ENCODE measurements at places on chromosomes 7 and 10. TPM values are rescaled to one million over a fixed set of nuclear protein-coding genes. Genes with fewer than 3 reads are reported as not detected.

SPDYE2 gene
- total RNA-seq, result not detected

EPHB6 gene
- total RNA-seq, result 5.1 TPM

HTR5A gene
- total RNA-seq, result not detected

PTF1A gene
- not detected for total RNA-seq

TMEM270 gene
- not detected for total RNA-seq

TRPV5 gene
- not detected for total RNA-seq

PTN gene
- total RNA-seq, result 0.38 TPM

OR2A5 gene
- total RNA-seq, result not detected

CUBN gene
- total RNA-seq, result 0.25 TPM

AMPH gene
- total RNA-seq, result 1.1 TPM

HYAL4 gene
- not detected for total RNA-seq

DNA sequence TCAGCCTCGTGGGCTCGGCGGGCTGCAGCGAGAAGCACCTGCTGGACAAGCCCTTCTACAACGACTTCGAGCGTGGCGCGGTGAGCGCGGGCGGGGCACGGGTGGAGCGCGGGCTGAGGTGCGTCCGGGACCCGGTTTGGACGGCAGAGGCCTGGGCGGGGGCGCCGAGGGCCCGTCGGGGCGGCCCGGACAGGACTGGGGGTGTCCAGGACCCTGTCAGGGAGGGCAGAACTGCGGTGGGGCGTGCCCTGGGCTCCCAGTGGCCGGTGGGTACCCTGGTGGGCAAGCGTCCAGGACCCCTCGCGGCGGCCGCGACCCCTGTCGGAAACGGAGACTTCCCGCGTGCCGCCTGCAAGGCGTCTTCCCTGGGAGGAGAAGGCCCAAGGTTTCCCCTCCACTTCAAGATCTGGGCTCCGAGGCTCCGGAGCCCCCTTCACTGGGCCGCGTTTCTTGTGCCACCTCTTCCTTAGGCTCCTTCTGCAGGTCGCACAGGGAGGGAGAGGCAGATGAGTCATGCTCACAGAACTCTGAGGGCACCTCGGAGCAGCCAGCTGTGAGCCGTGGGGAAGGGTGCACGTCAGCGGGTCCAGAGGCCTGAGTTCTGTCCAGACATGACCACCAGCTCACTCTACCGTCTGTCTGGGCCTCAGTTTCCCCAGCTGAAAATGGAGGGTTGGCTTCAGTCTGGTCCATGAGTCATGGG, 485 bp downstream of the ALOX5 start:
- DNase-seq, result peak; percentile 47

DNA sequence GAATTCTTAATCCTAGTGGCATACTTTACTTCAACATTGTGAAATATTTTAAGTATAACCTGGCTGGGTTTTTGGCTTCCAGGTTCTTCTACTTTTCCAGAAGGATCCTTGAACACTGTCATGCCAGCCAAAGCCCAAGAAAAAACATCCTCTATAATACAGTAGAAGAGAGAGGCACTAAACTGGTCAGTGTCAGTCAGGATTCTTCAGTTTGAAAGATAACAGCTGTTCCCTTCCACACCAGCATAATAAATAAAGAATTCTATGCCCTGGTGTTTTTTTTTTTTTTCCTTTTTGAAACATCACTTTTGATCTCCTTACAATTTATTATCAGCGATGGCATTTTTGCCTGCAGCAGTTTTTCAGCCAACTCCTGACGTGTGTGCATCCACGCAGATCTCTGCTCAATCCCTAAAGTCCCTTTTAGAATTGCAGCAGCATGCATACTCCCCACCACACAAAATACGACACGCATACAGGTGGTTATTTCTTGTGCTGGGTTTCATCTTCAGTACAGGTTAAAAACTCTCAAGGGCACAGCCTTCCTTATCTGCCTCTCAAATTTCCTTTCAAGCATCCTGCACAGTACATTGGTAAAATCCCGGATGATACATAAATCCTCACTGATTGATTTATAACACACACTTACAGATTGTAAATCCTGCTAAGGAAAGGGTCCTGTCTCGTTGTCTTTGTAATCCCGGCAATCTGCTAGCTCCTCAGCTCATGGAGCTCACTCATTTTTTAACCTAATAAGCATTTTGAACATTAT, 100.2 kb downstream of the TPK1 start:
- no peak for DNase-seq

GRCh38 chr10:96257944-96258343, 13.4 kb downstream of the BLNK start:
- no peak for DNase-seq

GRCh38 chr7:3780525-3780924, 479.5 kb downstream of the SDK1 start:
- no peak for DNase-seq

DNA sequence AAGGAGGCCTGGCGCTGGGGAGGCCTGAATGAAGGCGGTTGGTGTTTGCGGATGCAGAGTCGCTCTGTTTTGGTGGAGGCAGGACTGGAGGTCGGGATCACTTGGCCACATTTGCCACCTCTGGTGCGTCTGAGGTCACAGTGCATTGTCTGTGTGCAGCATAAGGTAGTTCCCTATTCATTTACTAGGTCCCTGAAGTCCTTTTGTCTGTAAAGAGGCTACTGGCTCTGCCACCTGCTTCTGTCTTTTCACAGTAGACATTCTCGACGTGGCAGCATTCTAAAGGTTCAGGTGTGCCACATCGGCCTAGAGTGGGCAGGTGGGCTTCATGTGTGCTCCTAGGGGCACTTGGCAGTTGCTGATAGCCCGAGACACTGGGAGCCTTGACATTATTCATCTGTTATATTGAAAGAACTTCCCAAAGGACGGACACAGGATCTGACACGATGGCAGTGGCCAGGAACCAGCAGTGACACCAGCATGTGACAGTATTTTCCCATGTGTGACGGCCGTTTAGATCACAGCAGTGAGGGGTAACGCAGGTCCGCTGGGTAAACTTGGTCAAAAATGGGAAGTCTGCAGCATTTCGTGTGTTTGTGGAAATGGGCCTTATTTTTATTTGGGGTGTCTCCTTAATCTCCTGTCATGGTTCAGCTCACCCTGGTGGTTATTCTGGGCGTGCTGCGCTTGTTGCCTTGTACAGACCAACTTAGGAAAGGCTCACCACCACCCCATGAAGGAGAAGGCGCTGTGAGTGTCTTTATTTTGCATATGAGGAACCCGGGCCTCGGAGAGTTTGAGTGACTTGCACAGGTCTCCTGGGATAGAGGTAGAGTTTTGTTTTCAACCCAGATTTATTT, 5.9 kb downstream of the MGMT start:
- DNase-seq, result no peak

DNA sequence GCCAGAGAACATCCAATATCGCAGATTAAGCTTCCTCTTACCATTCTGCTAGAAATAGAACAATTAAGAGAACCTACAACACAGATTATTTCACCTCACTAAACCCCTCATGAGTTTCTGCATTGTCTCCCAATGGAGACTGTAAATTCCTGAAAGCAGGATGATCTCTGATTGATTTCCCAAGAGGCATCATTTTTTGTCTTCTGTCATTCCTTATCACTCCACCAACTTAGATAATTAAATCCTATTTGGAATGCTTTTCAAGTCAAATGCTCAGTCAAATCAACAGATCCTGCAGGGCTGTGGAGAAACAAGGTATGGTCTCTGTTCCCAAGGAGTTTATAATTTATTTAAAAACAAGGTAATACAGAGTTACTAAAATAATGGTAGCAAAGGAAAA, 161.5 kb downstream of the MTERF1 start:
- no peak for DNase-seq

DNA sequence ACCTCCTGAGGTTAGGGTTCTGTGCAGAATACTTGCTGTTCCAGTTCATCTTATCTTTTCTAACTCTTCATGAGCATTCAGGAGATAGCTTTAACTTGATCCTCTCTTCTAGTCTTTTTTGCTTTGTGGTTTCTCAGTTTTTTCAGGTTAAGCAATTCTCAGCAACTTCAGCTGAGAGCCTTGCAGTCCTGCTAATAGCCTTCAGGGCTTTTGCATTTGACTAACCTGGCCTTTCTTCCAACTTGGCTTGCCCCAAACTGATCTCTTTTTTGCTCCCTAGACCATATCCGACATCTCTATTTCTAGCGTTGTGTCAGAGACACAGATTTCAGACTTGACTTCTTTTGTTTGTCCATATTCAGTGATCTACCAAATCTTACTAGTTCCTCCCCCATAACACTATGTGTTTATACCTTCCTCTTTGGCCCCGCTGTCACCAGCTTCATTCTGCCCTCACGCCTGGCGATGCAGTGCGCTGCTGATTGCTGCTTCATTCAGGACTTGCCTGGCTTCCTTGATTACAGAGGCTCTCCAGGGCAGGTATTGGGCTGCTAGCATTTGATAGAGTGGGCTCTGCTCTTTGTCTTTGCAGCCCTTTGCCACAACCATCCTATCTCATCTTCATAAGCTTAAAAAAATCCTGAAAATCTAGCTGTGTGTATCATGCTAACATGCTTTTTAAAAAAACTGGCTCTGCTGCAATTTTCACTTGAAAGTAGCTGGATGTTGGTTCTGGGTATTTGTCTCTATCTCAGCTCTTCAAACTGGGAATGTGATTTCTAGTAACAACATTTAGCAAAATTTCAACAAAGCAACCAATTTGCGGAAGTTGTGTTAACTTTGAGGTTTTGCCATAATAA, 9.6 kb downstream of the CUL1 start:
- DNase-seq, result no peak

DNA sequence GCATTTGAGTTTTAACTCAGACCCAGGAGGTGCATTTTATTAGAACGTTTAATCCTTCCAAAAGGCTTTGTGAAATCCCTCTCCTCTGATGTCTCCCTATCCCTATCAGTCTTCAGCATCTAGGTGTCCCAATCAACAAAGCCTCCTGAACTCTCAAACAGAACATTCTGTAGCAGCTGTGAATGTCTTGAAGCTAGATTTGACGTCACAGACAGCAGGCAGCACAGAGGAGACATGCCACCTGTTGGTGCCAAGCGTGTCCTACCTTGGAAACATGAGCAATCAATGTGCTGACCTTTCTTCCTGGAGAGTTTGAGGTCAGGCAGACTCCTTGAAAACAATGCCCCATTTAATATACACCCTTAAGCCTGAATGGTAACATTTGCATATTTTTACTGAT, 125.5 kb downstream of the RNLS start:
- no peak for DNase-seq

DNA sequence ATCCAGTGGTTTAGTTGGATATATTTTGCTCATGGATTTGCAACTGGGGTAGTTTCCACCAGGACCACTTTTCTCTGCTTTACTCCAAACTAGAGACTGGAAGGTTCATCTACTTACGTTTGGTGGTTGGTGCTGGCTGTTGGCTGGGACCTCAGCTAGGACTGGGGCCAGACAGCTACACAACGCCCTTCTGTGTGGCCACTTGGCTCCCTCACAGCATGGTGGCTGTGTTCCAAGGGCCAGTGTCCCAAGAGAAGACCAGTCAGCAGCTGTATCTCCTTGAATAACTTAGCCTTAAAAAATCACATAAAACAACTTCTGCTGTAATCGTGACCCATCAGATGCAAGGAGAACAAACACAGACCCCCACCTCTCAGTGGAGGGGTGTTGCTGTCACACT, 4.2 kb upstream of the KCNH2 start:
- DNase-seq, result no peak

DNA sequence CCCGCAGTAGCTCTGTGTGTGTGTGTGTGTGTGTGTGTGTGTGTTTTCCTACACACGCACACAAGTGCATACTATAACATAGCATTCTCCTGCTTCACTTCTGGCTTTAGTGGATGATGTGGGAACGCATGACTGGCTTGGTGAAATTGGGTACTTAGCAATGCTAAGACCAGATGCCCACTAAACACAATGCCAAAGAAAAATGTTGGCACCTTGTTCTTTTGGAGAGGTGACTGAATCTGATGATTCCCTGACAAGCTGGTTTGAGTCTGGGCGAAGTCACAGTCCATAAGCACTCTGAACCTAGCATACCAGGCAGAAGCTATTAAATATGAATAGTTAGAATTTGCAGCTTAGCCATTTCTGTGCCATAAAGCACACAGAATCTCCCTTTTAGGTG, 68.0 kb upstream of the CDCA7L start:
- no peak for DNase-seq

GRCh38 chr10:127190427-127190826, 6.0 kb downstream of the INSYN2A start:
- DNase-seq, result no peak

GRCh38 chr7:155863721-155864151, 51.5 kb upstream of the SHH start:
- peak; percentile 55 for DNase-seq

DNA sequence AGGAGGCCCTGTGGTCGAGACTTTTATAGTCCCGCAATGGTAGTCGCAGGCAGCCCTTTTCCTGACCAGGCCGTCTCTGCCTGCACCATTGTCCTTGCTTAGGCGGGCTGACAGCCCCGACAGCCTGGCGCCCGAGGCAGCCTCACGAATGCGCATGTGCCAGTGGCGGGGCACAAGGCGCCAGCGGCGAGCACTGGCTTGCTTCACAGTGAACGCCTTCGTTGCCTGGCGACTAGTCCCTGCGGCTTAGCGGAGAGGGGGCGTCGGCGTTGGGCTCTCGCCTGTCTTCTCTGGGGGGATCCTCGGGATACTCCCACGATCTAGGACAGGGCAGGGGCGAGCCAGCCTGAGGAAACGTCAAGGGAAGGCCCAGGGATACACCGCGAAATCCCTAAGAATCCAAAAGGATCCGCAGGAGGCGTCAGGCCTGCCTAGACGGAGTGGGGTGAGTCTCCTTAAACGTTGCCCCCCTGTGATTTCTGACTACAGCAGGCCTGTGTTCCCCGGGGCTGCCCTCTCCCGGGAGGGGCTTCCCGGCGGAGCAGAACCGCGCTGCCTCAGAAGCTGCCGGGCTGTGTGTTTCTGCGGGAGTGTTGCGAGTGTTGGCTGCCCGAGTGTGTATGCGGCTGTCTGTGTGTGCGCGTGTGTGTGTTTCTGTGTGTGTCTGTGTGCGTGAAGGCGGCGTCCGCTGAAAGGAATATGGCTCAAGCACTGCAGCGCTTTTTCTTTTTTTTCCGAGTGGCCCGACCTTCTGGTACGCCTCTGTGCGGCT, 20.5 kb upstream of the ZNF273 start:
- no peak for DNase-seq

DNA sequence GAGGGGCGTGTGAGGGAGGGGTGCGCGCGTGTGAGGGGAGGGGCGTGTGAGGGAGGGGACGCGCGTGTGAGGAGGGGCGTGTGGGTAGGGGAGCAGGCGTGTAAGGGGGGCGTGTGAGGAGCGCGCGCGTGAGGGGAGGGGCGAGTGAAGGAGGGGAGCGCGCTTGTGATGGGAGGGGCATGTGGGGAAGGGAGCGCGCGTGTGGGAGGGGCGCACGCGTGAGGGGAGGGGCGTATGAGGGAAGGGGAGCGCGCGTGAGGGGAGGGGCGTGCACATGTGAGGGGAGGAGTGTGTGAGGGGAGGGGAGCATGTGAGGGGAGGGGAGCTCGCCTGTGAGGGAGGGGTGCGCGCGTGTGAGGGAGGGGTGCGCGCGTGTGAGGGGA, 19.1 kb downstream of the MXI1 start:
- peak; percentile 90 for DNase-seq

GRCh38 chr7:69654381-69654780, 56.1 kb downstream of the AUTS2 start:
- peak; percentile 59 for DNase-seq

- no peak for DNase-seq
Observed at GRCh38 chr7:130297628-130298543, 4.9 kb downstream of the CPA4 start.

All from left lobe of liver (tissue), 2 donors.